Left colon (tissue), 2 donors: ENCODE measurements at places on chromosomes 6 and 20. TPM values are rescaled to one million over a fixed set of nuclear protein-coding genes. Genes with fewer than 3 reads are reported as not detected.
A peak's percentile ranks its signal among the peaks of the same experiment; 100 is the strongest.

DNA sequence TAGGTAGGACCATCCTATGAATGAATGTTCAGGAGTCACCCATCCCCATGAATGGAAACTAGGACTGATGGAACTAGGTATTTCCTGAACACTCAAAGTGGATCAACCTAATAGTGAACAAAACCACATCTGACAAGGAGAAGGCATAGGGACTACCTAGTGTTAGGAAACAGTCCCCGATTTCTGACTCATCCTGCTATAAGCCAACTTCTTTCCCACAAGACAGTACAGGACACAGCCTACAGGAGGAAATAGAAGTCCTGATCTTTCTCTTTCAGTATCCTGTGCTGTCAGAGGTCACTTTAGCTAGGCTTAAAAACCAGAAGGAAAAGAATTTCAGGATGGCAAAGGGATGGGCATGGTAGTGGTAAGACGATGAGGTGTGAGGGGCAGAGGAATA, 19.5 kb upstream of the GMDS start:
- no peak for DNase-seq

GRCh38 chr6:134447423-134447822, 129.5 kb upstream of the SGK1 start:
- DNase-seq: no peak

- DNase-seq: no peak
Measured at GRCh38 chr20:45034436-45034835, 66.5 kb downstream of the KCNS1 start.

GRCh38 chr6:53398247-53399026, 49.7 kb upstream of the ELOVL5 start:
- DNase-seq: no peak

Gene TRIM40
- 30.7 TPM for total RNA-seq

DNA sequence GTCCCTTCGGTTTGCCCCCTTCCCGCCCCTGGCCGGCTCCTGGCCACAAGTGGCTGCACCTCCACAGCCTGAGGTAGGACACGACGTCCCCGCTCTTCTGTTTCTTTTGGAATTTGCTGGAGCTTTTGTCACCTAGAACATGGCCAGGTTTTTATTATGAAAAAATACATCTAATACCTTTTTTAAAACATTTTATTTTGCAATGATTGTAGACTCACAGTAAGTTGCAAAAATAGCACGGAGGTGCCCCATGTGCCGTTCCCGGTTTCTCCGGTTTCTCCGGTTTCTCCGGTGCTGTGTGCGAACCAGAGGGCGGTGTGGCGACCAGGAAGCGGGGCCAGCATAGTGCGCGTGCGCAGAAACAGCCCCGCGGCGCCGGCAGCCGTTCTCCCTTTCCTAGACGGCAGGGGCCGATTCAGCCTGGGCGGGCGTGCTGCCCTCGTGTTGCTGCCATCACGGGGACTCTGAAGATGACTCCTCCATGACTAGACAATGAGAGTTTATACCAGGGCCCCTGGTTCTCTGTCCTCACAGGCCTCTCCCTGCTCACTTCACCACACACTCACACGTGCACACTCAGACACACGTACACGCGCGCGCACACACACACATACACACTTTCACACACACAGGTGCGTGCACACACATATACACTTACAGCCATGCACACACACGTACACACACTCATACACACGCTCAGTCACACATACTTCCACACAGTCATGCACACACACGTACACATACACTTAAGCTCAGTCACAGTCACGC, 102.1 kb downstream of the TMEM242 start:
- peak; percentile 89 for DNase-seq

DNA sequence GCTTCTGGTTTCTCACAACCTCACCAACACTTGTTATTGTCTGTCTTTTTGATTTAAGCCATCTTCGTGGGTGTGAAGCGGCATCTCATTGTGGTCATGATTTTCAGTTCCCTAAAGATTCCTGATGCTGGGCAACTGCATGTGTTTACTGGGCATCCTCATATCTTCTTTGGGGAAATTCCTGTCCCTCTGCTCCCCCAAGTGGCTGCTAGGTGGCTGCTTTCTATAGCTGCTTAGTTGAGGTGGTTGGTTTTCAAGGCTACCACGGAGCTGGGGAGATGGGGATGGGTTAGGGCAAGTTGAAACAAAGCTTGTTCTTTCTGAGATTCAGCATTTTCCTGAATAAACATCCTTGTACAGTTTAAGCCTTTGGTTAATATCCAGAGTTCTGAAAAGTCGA, 403.9 kb upstream of the SULF2 start:
- no peak for DNase-seq

GRCh38 chr6:25889877-25890853, 16.1 kb upstream of the SLC17A3 start:
- DNase-seq: peak; percentile 8

- no peak for DNase-seq
Measured at GRCh38 chr6:43268782-43269272, 25.5 kb downstream of the TTBK1 start.

DNA sequence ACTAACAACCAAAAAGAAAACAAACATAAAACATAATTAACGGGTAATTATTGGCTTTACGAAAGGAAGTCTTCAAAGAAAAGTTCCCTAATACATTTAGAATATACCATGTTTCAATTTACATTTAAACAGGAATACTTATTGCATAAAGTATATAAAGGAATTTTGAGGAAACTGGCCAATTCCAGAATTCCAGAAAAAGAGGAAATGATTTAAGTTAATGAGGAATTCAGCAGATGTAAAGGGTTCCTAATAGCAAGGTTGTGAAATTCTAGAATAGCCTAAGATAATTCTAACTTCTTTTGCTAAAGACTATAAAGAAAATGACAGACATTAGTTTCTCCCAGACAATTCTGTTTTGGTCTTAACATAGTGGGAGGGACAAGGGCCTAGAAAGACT, 35.0 kb downstream of the DTNBP1 start:
- DNase-seq: no peak

DNA sequence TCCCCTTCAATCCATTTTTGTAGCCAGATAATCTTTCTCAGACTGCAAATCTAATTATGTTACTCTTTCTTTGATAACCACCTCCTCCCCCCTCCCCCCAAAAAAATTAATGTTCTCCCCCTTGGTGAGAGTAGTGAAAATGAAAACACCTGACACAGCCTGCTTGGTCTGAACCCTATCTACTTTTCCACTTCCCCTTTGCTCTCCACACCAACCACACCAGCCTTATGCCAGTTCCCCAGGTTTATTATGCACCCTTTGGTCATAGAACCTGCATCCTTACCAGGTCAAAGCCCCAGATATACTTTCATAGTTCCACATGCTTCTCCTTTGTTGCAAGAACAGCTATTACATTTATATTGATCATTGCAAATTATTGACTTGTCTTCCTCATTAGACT, 19.4 kb downstream of the PFDN4 start:
- DNase-seq: no peak

GRCh38 chr6:130843575-130844320, 16.5 kb downstream of the SMLR1 start:
- no peak for DNase-seq

Gene ARMH2
- total RNA-seq: not detected
